Esophagus muscularis mucosa (tissue), 4 donors: ENCODE measurements at places on chromosomes 5 and 9. TPM values are rescaled to one million over a fixed set of nuclear protein-coding genes. Genes with fewer than 3 reads are reported as not detected.

GRCh38 chr5:83947763-83948162 is 227.1 kb upstream of the HAPLN1 start:
- H3K36me3 ChIP-seq, result no peaks in the 10 kb centered on the region
- DNase-seq, result no peak

ZBTB6 gene
- 12.9 TPM for total RNA-seq

GRCh38 chr5:109691996-109692395 is 2.3 kb downstream of the MAN2A1 start:
- H3K27ac ChIP-seq, result no peak overlapping the region
- peaks cover 56% of the 10 kb centered on the region for H3K4me1 ChIP-seq
- H3K36me3 ChIP-seq, result no peaks in the 10 kb centered on the region
- peak overlapping the region; percentile 86 for H3K4me3 ChIP-seq

KIF27 gene
- 4.0 TPM for total RNA-seq

- peaks cover 14% of the 10 kb centered on the region for H3K4me1 ChIP-seq
- H3K27me3 ChIP-seq, result no peaks in the 10 kb centered on the region
- no peak overlapping the region for H3K4me3 ChIP-seq
- peaks cover 93% of the 10 kb centered on the region for H3K36me3 ChIP-seq
Measured at GRCh38 chr5:32261198-32261597, 51.5 kb downstream of the MTMR12 start.

DNA sequence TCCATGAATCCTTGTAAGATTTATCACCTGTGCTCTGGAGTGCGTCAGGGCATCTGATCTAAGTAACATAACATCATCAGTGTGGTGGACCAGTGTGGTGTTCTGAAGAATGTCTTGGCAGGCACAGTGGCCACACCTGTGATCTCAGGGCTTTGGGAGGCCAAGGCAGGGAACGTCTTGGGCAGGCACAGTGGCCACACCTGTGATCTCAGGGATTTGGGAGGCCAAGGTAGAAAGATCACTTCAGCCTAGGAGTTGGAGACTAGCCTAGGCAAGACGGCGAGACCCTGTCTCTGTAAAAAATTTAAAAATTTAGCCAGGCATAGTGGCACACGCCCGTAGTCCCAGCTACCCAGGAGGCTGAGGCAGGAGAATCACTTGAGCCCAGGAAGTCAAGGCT is 185.5 kb downstream of the CACNA1B start:
- H3K4me3 ChIP-seq, result no peak overlapping the region
- no peak overlapping the region for H3K27ac ChIP-seq
- H3K4me1 ChIP-seq, result no peaks in the 10 kb centered on the region
- peaks cover 41% of the 10 kb centered on the region for H3K27me3 ChIP-seq

DNA sequence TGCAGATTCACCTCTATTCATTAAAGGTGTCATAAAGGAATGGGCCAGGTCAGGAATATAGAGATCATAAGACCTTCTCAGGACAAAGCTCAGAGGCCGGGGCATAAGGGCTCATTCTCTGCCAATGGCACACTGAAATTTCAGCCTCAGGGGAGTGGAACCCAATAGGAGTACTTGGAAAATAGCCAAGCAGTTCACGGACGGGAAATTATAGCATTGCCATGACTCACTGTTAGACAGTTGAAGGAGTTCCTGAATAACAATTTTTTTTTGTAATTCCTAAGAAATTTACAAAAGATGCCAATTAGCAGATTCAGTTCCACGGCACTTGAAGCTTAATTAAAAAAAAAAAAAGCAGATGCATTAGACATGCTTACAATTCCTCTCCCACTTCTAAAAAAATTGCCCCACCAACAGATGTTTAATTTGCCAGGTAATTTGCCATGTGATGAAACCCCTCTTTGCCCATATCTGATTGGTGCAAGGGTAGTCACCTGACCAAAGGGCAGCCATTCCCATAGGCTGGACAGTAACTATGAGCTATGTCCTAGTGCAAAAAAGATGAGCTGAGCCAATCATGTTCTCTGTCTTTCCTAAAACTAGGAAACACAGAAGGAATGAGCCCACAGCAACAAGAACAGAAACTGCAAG is 58.6 kb downstream of the PTCD2 start:
- H3K4me1 ChIP-seq, result peaks cover 32% of the 10 kb centered on the region
- no peak overlapping the region for H3K4me3 ChIP-seq
- H3K27me3 ChIP-seq, result no peaks in the 10 kb centered on the region
- no peaks in the 10 kb centered on the region for H3K36me3 ChIP-seq
- DNase-seq, result no peak
- H3K27ac ChIP-seq, result peak overlapping the region; percentile 23

DIPK1B gene
- total RNA-seq, result 6.6 TPM

LEAP2 gene
- total RNA-seq, result 1.2 TPM

RELL2 gene
- 5.1 TPM for total RNA-seq

DNA sequence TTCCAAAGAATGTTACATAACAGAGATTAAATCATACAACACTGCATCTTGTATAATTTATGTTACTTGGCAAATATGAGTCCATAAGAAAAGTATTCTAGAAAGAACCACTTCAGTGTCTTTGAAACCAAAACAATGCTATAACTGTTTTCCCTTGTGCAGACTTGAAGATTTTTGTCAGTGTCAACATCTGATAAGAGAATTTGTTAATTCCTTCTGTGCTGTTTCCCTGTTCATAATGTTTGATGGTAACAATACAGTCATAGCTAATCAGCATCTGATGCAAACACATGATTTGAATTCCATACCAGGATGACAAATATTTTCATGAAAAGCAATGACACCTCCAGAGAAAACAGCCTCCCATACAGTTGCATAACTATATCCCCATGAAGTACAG is 306.8 kb downstream of the SEMA5A start:
- no peak for DNase-seq
- H3K4me1 ChIP-seq, result no peaks in the 10 kb centered on the region
- no peak overlapping the region for H3K27ac ChIP-seq
- H3K36me3 ChIP-seq, result no peaks in the 10 kb centered on the region

DNA sequence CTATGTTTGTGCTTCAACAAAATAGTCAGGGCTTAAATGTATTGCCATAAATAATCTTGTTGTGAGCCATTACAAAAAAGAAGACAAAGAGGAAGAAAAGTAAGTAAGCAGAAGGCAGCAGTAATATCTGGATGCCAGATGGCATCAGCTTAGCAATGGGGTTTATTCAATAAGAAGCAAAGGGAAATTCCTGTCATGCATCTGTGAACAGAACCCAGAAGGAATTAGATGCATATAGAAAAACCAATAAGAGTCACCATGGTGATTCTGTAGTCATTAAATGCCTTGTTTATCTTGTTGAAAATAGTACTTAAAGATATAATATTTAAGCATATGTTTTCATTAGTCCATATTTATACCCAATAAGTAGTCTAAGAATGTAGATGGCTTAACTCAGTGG is 216.0 kb downstream of the ADAMTSL1 start:
- no peak overlapping the region for H3K4me3 ChIP-seq
- H3K27me3 ChIP-seq, result no peaks in the 10 kb centered on the region
- DNase-seq, result no peak

GRCh38 chr5:128559300-128560297 is 21.6 kb upstream of the FBN2 start:
- H3K36me3 ChIP-seq, result no peaks in the 10 kb centered on the region
- H3K27ac ChIP-seq, result no peak overlapping the region
- H3K4me3 ChIP-seq, result no peak overlapping the region
- no peaks in the 10 kb centered on the region for H3K27me3 ChIP-seq
- DNase-seq, result no peak
- H3K4me1 ChIP-seq, result no peaks in the 10 kb centered on the region

DNA sequence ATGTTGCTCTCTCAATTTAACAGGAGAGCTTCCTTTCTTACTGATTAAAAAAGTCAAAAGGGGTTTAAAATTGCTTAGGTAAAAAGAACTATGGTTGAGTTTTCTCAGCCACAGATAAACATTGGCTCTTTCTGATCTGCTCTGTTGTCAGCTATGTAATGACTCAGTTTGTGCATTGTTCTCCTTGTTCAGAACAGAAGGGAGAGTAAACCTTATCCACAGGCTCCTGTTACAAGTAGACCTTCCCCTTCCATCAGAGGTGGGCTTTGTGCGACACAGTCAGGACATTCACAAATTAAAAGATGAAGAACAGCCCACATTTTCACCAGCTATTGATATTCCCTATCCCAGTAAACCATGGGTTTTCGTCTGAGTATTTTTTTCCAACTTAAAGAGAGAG is 236.3 kb upstream of the SEMA6A start:
- no peaks in the 10 kb centered on the region for H3K4me1 ChIP-seq
- no peak for DNase-seq
- H3K36me3 ChIP-seq, result no peaks in the 10 kb centered on the region
- no peak overlapping the region for H3K27ac ChIP-seq
- no peaks in the 10 kb centered on the region for H3K27me3 ChIP-seq
- no peak overlapping the region for H3K4me3 ChIP-seq

DNA sequence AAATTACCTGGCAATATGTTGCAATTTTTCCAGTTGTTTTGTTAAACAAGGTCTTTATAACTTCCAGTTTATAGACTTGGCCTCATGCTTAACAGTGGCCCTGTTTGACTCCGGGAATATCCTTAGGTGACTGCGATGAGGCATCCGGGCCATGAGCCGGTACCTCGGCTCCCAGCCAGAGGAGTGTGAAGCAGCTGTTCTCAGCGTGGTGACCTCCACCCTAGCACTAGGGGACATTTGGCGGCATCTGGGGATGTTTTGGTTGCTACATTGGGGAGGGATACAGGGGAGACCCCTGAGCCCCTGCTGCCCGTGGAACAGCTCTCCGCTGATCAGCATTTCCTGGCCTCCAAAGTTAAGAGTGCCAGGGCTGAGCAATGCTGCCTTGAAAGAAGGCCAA is 533.4 kb downstream of the IRX1 start:
- H3K4me1 ChIP-seq, result no peaks in the 10 kb centered on the region
- DNase-seq, result no peak
- H3K36me3 ChIP-seq, result no peaks in the 10 kb centered on the region
- no peak overlapping the region for H3K4me3 ChIP-seq

SAXO1 gene
- total RNA-seq, result not detected

- peaks cover 6% of the 10 kb centered on the region for H3K4me1 ChIP-seq
- H3K27ac ChIP-seq, result no peak overlapping the region
- H3K4me3 ChIP-seq, result no peak overlapping the region
Measured at GRCh38 chr9:73116031-73116430, 35.6 kb upstream of the ANXA1 start.

UBE2R2 gene
- 30.3 TPM for total RNA-seq

HEMGN gene
- not detected for total RNA-seq

DNA sequence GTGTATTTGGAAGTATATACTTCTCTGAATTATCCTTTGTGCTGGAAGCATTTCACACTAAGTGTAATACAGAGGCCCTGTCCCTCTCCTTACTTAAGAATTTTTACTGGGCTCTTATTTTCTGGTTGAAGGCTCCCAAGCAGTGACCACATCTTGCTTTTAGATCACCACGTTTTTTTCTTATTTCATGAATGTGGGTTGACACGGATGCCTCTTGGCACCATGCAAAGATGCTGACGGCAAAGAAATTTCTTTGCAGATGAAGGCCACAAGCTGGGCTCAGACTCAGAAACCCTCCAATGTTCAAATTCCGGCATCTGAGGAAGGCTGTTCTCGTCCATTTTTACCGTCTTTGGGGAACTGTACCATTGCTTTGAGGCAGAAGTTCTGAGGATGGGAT is 168.5 kb downstream of the HMHB1 start:
- no peaks in the 10 kb centered on the region for H3K4me1 ChIP-seq
- no peaks in the 10 kb centered on the region for H3K27me3 ChIP-seq
- no peak overlapping the region for H3K4me3 ChIP-seq
- H3K36me3 ChIP-seq, result no peaks in the 10 kb centered on the region
- DNase-seq, result no peak
- H3K27ac ChIP-seq, result no peak overlapping the region

FBLL1 gene
- 0.33 TPM for total RNA-seq

PCDHB9 gene
- total RNA-seq, result 1.5 TPM

- H3K36me3 ChIP-seq, result no peaks in the 10 kb centered on the region
- H3K4me1 ChIP-seq, result peaks cover 13% of the 10 kb centered on the region
- H3K27ac ChIP-seq, result peak overlapping the region; percentile 17
- no peak for DNase-seq
- no peak overlapping the region for H3K4me3 ChIP-seq
Measured at GRCh38 chr9:12838546-12838945, 63.7 kb downstream of the LURAP1L start.

- H3K4me1 ChIP-seq, result peaks cover 4% of the 10 kb centered on the region
- no peak for DNase-seq
- no peaks in the 10 kb centered on the region for H3K27me3 ChIP-seq
Measured at GRCh38 chr5:151454166-151454565, 6.8 kb downstream of the SLC36A1 start.

DNA sequence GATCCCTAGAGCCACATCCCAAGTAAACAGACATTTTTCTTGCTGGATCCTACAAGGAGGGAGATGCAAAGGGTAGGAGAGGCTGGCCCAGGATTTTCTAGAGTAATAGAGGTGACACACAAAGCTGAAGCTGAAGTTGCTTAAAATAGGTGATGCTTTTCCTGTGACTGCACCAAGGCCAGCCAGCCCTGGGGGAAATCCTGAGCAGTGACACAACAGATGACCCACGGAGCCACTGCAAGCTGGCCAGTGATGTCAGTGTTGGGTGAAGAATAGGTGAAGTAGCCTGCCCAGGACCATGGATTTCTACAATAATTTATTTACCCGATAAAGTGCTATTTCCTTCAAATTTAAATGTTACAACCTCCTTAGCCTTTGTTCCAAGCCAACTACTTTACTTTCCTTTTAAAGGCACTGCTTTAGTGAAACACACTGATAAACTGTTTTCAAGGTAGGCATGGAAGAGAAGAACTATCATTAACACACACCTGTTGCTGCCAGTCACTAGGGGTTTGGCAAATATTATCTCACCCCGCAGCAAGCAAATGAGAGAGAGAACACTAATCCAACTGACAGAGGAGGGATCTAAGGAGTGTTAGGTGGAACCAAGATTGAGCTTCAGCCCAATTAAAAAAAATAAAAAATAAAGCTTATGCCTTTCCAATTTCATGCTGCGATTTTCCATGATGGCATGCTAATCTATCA is 123.5 kb downstream of the CTNND2 start:
- H3K4me3 ChIP-seq, result no peak overlapping the region
- H3K27ac ChIP-seq, result no peak overlapping the region
- H3K4me1 ChIP-seq, result no peaks in the 10 kb centered on the region
- H3K27me3 ChIP-seq, result no peaks in the 10 kb centered on the region

DNA sequence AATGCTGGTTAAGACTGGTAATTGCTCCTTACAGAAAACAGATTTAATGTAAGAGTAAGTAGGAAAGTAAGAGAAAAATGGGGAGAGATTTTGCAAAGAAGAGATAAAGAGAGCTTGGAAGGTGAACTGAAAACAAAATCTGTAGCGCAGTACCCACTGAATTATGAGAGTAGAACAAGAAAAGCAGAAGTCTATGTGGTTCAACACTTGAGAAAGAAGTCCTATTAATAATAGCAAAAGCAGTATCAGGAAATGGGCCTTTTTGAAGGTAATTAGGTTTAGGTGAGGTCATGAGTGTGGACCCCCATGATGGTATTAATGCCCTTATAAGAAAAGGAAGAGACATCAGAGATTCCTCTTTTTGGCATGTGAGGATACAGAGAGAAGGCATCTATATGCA is 460.6 kb downstream of the CETN3 start:
- peaks cover 17% of the 10 kb centered on the region for H3K4me1 ChIP-seq
- no peaks in the 10 kb centered on the region for H3K27me3 ChIP-seq
- DNase-seq, result no peak
- H3K4me3 ChIP-seq, result no peak overlapping the region
- H3K36me3 ChIP-seq, result no peaks in the 10 kb centered on the region

NDUFS6 gene
- 56.2 TPM for total RNA-seq
